ENCODE measurements at places on chromosomes 3 and 15. TPM values are rescaled to one million over a fixed set of nuclear protein-coding genes. Genes with fewer than 3 reads are reported as not detected.

GDPGP1 gene
- total RNA-seq, result 8.3 TPM

GOLGA6L7 gene
- not detected for total RNA-seq

MASP1 gene
- total RNA-seq, result 1.2 TPM

TRAT1 gene
- total RNA-seq, result not detected

SUSD5 gene
- 4.8 TPM for total RNA-seq

NANOGP8 gene
- total RNA-seq, result not detected

ROPN1 gene
- not detected for total RNA-seq

CNTN4 gene
- not detected for total RNA-seq

CYP1A2 gene
- not detected for total RNA-seq

GREM1 gene
- total RNA-seq, result under 0.01 TPM

ARL6IP5 gene
- total RNA-seq, result 163 TPM

MYO5A gene
- 94.8 TPM for total RNA-seq

SENP8 gene
- total RNA-seq, result 2.6 TPM

Measured in aortic smooth muscle cell (primary cell).